ENCODE measurements at places on chromosomes 6 and 20.

DNA sequence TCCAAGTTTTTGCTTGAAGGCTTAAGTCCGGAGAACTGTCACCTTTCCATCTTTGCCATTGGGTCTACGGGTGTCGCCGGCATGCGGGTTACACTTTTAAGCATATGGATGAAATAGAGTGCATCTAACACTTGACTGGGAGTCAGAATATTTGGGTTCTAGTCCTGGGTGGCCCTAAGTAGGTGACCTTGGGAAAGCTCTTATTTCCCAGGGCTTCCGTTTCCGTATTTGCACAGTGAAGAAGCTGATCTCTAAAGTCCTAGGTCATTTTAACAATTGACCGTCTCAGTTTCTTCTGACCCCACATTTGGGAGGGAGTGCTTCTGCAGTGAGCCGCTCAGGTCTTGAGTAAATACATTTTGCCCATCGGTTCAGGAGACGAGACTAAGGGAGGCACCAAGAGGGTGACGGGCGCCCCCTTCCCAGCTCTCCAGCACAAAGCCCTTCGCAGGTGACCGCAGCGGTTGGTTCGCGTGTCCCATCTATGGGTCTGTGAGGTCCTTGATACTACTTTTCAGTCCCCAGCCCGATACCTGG is 651 bp upstream of the BLTP3A start:
- peak; percentile 4 for DNase-seq

- DNase-seq, result no peak
Measured at GRCh38 chr6:170163405-170164170, 127.3 kb downstream of the DLL1 start.

DNA sequence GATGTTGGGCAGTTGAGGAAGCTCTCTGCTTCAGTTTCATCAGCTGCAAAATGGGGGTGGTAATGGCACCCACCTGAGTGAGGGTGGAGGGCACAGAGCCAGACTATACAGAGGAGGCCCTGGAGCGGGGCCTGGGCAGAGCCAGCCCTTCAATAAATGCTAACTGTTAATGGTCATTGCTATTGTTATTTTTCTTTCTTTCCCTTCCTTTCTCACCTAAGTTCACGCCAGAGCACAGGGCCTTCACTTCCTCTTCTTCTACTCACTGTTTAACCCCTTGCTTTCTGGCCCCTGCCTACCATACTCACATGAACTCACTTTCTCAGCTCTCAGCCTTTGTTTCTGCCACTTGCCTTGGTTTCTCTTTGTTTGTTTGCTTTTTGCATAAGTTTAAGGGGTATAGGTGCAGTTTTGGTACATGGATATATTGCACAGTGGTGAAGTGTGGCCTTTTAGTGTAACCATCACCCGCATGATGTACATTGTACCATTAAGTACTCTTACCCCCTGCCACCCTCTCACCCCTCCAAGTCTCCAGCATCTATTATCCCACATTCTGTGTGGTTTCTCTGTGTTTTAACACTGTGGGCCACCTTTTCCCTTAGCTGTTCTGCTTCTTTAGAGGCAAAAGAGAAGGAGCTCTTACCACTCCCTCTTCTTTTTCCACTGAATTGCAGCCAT is 7.5 kb upstream of the RREB1 start:
- DNase-seq, result no peak

GRCh38 chr6:37177935-37178517 is 8.1 kb downstream of the PIM1 start:
- no peak for DNase-seq

DNA sequence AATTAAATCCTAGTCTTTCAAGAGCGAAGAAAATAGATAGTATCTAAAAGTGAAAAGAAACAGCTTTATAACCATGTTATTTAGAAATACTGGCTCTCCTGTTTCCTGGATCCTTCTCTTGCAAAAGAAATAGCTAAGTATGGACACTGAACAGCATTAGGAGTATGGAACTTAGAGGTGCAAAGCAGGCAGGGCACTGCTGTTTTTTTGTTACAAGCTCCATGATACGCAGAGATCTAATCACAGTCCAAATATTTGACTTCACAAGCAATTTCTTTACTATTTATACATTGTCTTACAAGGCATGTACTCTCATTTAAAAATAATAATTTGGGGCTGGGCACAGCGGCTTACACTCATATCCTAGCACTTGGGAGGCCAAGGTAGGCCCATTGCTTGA is 7.6 kb downstream of the TRPC4AP start:
- no peak for DNase-seq

DNA sequence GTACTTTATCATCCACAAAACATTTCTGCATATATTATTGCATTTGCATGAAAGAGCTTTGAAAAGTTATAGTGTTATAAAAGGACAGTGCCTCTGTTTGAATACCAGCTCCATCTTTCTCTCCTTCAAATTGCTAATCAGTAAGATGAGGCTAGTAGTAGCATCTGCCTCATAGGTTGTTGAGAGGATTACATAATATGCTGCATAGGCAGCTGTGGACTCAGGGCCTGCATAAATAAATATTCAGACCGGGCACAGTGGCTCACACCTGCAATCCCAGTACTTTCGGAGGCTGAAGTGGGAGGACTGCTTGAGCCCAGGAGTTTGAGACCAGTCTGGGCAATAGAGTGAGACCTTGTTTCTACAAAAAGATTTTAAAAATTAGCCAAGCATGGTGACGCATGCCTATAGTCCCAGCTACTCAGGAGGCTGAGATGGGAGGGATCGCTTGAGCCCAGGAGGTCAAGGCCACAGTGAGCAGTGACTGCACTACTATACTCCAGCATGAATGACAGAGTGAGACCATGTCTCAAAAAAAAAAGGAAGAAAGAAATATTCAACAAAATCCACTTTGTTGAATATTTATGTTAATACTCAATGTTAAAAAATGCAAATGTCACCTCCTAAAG is 18.3 kb upstream of the SEC63 start:
- DNase-seq, result no peak

DNA sequence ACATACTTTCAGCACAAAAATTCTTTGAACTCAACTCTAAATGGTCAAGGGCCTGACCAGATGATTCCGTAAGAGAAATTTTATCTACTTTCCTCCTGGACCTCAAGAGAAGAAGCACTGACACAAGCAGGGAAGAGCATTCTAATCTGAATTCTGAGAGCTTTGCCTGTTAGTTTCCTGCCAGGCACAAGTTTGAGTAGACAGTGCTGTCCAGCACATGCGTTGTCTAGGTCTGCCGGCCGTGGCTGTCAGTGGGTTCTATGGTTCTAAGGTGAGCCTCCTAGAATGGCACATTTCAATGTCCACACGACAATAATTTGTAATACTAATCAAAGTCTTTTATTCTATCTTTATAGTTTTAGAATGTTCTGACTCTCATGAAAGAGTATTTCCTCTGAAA is 91.9 kb downstream of the RFPL4B start:
- no peak for DNase-seq

GRCh38 chr6:147126618-147127022 is 77.6 kb upstream of the STXBP5 start:
- no peak for DNase-seq

DNA sequence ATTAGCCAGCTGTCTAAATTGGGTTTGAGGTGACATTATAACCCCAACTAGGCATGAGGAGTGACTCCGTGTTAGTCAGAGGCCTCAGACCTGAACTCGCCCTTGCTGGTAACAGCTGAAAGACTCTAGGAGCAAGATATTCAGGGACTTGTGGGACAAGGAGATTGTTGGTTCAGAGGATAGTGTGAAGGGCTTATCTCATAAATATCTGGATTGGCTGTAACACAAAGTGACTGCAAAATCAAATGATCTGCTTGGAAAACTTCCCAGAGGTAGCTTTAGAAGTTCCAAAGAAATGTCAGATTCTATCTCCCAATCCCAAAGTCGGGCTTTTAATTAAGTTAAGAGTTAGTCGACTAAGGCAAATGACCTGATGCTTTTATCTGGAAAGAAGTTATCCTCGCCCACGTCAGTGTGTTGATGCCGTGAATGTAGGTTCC is 72.4 kb downstream of the TULP4 start:
- no peak for DNase-seq

DNA sequence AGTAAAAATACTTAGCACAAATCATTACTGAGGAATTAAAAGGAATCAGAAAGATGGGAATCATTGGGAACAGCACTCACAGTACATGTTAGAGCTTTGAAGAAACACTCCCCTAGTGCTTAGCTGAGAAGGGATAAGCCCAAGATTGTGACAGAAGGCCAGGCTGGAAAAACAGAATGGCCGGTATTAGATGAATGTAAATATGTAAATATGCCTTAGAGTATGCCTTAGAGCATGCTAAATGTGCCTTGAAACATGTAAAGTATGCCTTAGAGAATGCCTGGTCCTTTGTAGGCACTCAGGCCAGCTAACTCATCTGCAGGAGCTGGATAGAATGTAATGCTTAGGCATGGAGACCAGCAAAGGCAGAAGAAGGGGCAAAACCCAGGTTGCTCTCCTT is 10.6 kb upstream of the TENT5A start:
- no peak for DNase-seq

DNA sequence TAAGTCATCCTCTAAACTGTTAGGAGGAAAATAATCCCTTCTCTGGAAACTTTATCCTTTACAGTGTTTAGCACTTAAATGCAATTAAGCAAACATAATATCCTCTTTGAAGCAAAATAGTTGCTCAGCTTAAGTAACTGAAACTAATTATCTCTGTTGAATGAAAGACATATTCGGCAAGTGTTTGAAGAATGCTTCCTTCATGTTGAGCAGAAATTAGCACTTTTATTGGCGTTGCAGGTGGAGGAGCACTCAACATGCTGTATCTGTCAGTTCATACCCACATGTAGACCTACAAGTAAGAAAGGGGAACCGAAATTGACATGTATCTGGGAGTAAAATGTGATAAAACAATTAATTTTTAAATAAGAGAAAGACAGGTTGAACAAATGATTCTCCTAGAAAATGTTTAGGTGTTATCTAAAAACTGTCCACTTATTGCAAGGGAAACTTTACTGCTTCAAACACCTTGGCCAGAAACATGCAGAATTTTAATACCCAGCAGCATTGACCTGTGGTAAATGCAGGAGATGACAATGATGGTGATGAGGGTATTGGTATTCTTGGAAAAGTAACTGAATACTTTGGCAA is 987.0 kb upstream of the MAP3K7 start:
- DNase-seq, result no peak

DNA sequence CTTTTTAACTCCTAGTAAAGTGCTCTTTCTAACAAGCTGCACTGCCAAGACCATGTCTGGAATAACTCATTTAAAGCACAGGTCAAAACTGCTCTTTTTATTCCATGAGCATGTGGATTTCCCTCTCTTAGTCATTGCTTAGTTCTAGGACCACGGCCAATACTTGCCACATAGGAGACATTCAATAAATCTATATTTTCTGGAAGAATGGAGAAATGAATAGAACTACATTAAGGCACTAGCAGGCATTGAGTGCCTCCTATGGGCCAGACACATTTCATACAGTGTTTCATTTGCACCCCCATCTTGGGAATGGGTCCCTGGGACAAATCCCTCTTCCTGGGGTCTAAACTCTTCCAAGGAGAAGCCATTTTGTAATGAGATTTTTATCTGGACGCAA is 552.8 kb upstream of the CITED2 start:
- no peak for DNase-seq

GRCh38 chr20:58889334-58889760 is 36.8 kb downstream of the GNAS start:
- no peak for DNase-seq

GRCh38 chr6:146265056-146265455 is 236.2 kb downstream of the GRM1 start:
- DNase-seq, result no peak

GRCh38 chr6:17032988-17033634 is 68.7 kb upstream of the STMND1 start:
- no peak for DNase-seq

- no peak for DNase-seq
Measured at GRCh38 chr20:62325172-62325905, 22.5 kb downstream of the ADRM1 start.

GRCh38 chr6:132669690-132670291 is 10.8 kb upstream of the TAAR1 start:
- no peak for DNase-seq
